SJSA1 (cell line): ENCODE measurements at places on chromosomes 4 and X. TPM values are rescaled to one million over a fixed set of nuclear protein-coding genes. Genes with fewer than 3 reads are reported as not detected.
A peak's percentile ranks its signal among the peaks of the same experiment; 100 is the strongest.

DNA sequence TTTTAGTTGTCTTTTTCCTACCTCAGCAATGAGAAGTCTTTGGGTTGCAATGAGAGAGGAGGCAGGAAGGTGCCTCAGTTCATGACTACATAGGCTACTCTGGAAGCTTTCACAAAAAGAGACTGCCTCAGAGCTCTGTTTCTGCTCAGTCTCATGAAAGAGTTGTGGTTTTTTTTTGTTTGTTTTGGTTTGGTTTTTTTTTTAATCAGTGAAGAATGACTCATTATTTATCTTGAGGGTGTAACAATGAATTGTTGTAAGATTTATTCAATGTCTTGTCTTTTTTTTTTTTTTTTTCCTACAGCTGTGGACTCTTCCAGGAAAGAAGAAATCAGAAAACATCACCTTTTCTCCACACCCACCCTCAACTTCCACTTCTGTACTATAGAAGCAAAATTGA lies 67.5 kb upstream of the CXCL13 start:
- no peaks in the 10 kb centered on the region for H3K36me3 ChIP-seq
- peaks cover 14% of the 10 kb centered on the region for H3K4me1 ChIP-seq
- H3K27ac ChIP-seq, result no peak overlapping the region
- no peak for DNase-seq
- no peaks in the 10 kb centered on the region for H3K27me3 ChIP-seq
- no peak overlapping the region for H3K4me3 ChIP-seq

DNA sequence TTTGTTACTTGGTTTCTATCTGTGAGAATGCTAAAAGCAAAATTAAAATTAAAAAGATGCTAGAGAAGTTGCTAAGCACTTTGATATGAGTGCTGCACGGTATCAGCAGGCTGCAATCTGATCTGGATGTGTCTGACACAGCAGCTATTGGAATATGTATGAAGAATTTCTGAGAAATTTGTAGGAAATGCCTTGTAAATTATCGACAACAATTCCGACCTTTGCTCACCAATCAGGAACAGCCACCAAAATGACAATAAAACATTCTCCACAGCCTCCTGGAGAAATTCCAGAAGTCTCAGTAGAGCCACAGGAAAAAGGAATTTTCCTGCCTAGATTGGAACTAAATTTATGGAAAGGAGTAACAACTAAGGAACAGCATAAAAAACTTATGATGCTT lies 82.5 kb downstream of the TIGD2 start:
- peaks cover 6% of the 10 kb centered on the region; the same call in 1 of the 2 replicates for H3K4me1 ChIP-seq
- no peaks in the 10 kb centered on the region for H3K27me3 ChIP-seq
- H3K36me3 ChIP-seq, result no peaks in the 10 kb centered on the region
- H3K4me3 ChIP-seq, result no peak overlapping the region

DNA sequence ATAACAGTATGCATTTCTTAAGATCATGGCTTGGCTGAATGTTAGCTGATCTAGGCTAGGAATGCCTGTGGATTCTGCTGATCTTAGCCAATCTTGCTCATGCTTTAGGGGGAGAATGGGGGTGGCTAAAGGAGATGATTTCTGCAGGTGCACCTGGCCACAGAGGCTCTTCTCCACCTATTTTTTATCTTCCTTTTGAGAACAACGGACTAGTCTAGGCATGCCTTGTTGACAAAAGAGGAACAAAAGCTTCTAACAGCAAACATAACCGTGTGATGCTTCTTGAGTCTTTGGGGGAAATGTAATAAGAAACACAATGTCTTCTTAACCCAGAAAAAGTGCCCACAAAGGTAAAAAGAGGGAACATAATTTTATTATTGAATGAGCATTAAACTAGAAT lies 743.5 kb downstream of the ARAP2 start:
- DNase-seq, result no peak
- H3K27me3 ChIP-seq, result no peaks in the 10 kb centered on the region
- H3K36me3 ChIP-seq, result no peaks in the 10 kb centered on the region
- H3K4me3 ChIP-seq, result no peak overlapping the region
- H3K27ac ChIP-seq, result no peak overlapping the region
- H3K4me1 ChIP-seq, result no peaks in the 10 kb centered on the region

DNA sequence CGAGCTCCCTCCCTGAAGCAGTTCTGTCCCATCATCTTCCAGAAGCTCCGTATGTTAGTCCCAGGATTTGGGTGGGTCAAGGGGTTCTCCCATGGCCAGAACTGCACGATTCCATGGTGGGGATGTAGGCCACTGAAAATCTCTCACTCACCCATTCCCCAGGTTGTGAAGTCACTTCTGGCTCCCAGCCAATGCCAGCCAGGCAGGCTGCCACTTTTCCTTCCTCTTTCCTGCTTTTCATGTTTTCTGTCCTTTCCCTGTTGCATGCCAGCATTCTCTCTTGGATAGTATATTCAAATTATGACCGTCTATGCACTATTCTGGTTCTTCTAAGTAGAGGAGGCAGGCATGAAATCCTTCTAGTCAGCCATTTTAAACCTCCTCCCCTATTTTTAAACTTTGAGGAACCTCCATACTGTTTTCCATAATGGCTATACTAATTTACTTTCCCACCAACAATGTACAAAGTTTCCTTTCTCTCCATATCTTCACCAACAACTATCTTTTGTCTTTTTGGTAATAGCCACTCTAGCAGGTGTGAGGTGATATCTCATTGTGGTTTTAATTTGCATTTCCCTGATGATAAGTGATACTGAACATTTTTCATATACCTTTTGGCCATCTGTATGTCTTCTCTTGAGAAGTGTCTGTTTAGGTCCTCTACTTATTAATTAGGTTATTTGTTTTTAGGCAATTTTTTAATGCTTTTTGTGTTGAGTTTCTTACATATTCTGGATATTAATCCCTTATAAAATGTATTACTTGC lies 182.1 kb upstream of the TET2 start:
- no peak overlapping the region for H3K4me3 ChIP-seq
- no peaks in the 10 kb centered on the region for H3K27me3 ChIP-seq
- no peaks in the 10 kb centered on the region for H3K36me3 ChIP-seq
- no peaks in the 10 kb centered on the region for H3K4me1 ChIP-seq
- H3K27ac ChIP-seq, result no peak overlapping the region

DNA sequence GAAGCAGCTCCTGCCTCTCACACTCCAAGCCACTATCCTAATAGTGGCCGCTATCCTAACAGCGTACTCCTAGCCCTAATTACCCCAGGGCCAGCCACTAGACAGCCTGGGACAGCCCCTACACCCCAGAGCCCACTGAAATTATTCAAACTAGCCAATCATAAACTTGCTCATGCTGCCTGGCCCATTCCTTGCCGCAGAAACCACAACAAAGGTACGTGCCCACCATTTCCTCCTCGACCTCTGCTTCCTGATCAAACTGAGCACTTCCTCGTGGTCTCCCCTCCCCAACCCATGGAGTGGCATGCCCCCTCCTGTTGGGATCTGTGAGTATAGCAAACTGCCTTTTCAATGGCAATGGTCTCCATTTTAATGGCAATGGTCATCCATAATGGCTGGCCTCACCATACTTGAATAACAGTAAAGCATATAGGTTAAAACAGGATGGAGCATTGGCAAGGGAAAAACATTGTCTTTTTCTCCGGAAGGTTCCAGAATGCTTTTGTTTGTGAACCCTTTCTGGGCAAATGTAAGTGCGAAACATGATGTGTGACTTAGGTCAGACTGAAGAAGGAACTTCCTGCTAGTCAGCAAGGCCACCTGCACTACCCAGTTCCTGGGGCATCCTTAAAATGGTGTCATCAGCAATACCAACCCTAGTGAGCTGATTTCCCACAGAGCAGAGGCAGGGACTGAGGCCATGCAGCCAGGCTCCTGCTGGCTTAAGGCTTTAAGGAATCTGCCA lies 107.1 kb upstream of the ATP6AP2 start:
- DNase-seq, result no peak
- H3K4me1 ChIP-seq, result no peaks in the 10 kb centered on the region
- no peak overlapping the region for H3K27ac ChIP-seq
- H3K4me3 ChIP-seq, result no peak overlapping the region
- H3K27me3 ChIP-seq, result no peaks in the 10 kb centered on the region

GRCh38 chr4:138487670-138488069 lies 245.5 kb upstream of the SLC7A11 start:
- H3K27me3 ChIP-seq, result no peaks in the 10 kb centered on the region
- no peaks in the 10 kb centered on the region for H3K36me3 ChIP-seq
- no peak for DNase-seq

GRCh38 chr4:102761296-102761701 lies 531 bp upstream of the MANBA start:
- peaks cover 13% of the 10 kb centered on the region; the same call in 1 of the 2 replicates for H3K4me1 ChIP-seq
- no peak overlapping the region for H3K27ac ChIP-seq
- H3K4me3 ChIP-seq, result peak overlapping the region; percentile 63
- no peaks in the 10 kb centered on the region for H3K27me3 ChIP-seq
- H3K36me3 ChIP-seq, result no peaks in the 10 kb centered on the region

GRCh38 chr4:86918539-86919072 lies 16.2 kb upstream of the AFF1 start:
- no peak overlapping the region for H3K4me3 ChIP-seq
- H3K36me3 ChIP-seq, result no peaks in the 10 kb centered on the region
- H3K27me3 ChIP-seq, result no peaks in the 10 kb centered on the region
- no peak overlapping the region for H3K27ac ChIP-seq
- H3K4me1 ChIP-seq, result peaks cover 3% of the 10 kb centered on the region; the same call in 1 of the 2 replicates

Gene UCHL1
- total RNA-seq, result 32.8 and 37.7 TPM in 2 replicates

Gene GIMD1
- total RNA-seq, result not detected in 2 replicates

Gene NDST4
- total RNA-seq, result 0.05 TPM in 1 of 2 replicates, not detected in the other
